ENCODE measurements at places on chromosomes 3 and 15.

- no peak for DNase-seq
Observed at GRCh38 chr3:4588466-4588865, 95.3 kb downstream of the ITPR1 start.

- DNase-seq, result no peak
Observed at GRCh38 chr3:25686766-25687165, 22.1 kb upstream of the TOP2B start.

DNA sequence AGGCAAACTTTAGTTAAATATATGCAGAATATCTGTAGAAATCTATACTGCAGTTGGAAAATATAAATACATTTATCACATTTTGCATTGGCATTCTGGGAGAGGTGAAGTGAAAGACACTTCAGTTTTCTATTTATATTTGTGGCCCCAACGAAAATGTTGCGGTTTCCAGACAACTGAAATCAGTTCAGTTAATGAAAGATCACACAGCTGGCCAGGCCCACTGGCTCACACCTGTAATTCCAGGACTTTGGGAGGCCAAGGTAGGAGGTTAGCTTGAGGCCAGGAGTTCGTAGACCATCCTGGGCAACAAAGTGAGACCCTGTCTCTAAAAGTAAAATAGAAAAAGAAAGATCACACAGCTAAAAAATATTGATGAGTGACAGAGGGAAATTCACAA is 11.9 kb upstream of the CLASP2 start:
- DNase-seq, result no peak

DNA sequence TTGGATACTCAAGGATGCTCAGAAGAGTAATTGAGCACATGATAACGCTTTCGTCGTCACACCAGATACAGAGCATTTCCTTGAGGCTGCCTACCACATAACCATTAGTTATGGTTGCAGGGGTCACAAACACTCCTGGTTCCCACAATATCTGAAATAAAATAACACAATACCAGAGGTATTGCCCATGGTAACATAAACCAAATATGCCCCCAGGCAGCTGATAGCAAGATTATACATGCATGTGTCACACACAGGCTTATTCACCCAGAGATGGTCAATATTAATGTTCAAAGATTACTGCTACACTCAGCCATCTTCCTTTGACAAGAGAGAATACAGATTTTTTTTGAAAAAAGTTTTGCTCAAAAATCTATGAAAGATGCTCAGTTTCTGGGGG is 7.3 kb downstream of the RPL39L start:
- no peak for DNase-seq

GRCh38 chr3:127164615-127165014 is 28.3 kb upstream of the PRR23E start:
- no peak for DNase-seq

DNA sequence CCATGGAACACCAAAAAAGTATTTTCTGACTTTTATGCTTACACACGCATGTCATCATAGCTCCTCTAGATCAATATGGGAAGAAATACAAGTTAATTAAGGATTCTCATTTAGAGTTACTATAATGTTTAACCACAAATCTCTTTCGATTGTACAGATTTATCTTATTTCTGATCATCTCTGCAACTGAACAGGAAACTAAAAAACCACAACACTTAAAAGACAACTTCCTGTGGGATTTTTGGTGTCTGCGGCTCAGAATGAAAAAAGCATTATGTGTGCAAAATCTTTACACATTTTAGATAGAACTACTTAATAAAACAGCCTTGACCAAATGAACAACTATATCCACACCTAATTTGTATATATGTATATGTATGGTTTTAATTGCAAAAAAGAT is 3.0 kb upstream of the TJP1 start:
- DNase-seq, result no peak

DNA sequence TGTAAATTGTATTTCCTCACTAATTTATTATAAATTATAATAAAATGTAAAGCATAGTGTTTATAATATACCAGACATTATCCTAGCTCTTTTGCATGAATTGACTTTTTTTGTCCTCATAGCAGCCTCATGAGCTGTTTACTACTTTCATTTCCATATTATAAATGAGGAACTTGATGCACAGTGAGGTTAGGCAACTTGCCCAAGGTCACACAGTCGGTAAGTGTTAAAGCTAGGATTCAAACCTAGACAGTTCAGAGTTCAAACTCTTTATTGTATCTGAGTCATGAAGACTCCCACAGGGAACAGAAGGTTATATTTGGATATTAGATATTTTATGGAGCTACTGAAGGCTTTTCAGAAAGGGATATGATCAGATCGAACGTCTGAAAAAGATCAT is 322.2 kb upstream of the SATB1 start:
- DNase-seq, result no peak

GRCh38 chr3:10526366-10526765 is 21.0 kb upstream of the ATP2B2 start:
- DNase-seq, result no peak

GRCh38 chr3:10370429-10370828 is 49.5 kb upstream of the SEC13 start:
- DNase-seq, result peak; percentile 68

DNA sequence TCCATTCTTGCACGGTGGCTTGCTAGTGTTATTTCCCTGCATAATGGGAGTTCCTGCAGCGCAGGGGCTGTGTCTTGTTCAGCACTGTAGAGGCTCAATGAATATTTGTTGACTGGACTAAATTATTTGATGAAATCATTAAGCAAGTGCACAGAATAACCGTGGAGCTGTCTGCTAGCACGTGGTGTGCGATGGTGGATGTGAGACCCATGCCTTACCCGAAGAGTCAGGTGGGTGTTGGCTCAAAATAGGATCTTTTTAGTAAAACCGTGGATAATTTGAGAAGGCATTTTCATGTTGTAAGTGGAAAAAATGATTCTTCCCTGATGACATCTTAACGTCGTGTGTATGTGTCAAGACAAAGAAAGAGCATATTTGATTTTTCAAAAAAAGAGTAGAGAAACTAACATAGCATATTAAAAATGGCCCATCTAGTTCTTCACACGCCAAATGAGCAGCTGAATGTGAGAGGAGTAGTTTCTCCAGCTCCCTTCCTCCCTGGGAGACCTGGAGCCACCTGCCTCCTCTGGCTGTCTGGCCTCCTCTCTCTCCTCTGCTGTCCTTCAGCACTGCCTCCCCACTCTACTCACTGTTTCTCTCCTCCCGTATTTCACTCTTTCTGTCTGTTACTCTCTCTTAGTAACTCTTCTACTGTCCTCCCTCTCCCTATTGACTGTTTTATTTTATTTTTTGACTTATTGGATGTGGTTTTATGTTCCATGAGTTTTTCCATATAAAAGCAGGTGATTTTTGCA is 6.3 kb downstream of the FAM81A start:
- DNase-seq, result no peak

DNA sequence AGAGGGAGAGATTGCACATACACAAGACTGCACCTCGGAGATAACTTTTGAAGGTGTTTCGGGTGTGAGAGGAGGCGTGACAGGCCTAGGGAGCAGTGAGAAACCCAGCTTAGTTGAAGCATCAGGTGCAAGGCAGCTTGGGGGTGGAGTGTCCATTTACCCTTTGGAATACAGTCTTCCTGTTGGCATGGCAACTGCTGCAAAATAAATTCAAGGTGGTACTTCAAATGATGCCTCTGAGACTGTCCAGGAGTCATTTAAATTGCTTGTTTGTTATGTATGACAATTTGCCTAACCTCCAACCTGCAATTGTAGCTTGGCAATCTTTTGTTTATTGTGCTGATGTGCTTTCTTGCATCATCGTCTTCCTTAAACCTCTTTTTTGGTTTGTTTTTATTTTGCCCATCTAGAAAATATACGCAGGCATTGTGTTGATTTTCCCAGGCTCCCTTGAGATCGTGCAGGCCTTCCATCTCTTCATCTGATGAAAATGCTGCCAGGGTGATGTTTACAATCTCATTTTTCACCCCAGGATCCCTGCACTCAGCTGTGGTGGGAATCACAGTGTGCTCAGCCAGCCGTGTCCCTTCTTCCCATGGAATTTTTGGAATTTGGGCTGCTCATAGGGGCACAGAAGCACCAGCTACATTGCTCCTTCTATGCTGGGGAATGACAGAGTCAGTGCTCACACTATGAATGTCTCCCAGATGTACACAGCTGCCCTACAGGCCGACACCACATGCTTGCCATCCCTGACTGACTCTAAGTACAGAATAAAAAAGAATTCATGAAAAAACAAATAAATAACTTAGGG is 583.1 kb upstream of the CFAP20DC start:
- DNase-seq, result no peak

GRCh38 chr15:71577071-71577470 is 233.3 kb upstream of the NR2E3 start:
- no peak for DNase-seq

GRCh38 chr15:78052001-78052401 is 25.5 kb downstream of the TBC1D2B start:
- peak; percentile 25 for DNase-seq

GRCh38 chr15:36645106-36645505 is 65.7 kb downstream of the CDIN1 start:
- DNase-seq, result no peak
